ENCODE measurements at places on chromosomes 7 and 10.

DNA sequence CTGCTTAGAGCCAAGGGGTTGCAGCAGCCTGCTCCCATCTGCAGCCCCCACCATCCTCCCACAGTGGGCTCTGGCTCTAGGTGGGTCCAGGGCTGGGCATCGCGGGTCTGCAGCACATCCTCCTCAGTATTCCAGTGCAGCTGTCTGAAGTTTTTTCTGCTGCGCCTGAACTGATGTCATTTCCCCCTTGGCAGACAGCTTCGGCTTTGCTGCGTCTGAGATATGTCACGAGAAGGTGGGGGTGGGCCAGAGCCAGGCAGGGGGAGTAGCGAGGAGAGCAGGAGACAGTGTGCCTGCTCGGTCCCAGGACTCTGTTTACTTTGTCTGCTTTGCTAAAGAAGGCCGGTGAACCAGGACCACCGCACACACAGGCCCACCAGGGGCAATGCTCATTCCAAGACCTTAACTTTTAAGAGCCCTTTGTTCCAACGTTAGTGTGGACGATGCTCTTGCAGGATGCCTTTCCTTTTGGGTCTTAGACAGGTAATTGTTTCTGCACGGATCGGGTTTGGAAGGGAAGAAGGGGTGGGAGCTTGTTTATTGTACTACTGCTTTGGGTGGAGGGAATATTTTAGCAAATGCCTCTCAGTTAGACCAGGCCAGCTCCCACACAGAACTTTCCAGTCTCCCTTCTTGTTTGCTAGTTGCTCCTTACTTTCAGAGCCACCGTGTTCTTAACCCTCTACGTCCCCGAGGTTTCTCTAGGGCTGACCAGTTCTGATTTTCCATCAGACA is 32.4 kb downstream of the WBP1L start:
- no peak for ATAC-seq

- no peak for ATAC-seq
These were observed 238.1 kb downstream of the RELN start for GRCh38 chr7:103751311-103751880.

DNA sequence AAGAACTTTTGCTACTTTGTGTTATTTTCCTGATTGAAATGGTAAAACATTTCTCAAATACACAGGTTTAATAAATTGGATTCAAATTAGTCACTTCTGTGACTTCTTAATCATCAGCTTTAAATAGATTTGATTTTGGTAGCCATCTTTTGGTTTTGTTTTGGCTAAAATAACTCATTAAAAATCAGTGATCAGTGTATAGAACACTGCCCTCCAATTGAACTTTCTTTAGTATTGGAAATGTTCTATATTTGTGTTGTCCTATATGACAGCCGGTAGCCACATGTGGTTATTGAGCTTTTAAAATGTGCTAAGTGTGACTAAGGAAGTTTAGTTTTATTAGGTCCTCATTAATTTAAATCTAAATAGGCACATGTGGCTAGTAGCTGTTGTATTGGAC is 50.4 kb downstream of the GLCCI1 start:
- no peak for ATAC-seq

DNA sequence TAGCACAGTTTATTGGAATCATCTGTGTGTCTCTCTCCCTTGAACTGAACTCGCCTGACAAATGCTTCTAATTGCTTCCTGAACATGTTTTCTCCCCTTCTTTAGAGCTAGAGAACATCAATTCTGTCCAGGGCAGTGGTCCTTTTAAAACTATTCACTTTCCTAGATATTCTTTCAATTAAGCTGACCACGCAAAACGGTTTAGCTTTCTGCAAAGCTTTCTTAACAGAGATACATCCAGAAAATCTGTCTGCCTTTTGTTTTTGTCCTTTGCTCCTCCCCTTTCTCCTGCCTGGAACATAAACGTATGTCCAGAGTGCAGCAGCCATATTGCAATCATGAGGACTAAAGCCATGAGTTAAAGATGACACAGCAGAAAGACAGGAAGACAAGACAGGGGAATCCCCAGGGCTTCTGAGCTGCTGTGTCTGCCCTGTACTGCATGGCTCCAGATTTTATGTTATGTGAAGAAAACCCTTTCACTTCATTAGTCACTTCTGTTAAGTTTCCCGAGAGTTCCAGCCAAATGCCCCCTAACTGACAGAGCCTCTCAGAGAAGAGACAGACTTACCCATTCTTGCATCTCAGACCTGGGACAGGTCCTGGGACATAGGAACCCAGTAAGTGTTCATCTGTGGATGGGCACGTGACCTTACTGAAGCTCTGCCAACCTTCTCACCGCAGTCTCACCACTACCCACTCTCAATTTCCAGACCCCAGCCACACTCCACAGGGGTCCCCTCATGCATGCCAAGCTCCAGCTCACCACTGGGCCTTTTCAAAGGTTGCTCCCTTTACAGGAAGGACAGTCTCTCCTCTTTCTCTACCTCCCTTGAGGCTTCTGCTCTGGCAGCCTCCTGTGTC is 35.0 kb upstream of the CPXM2 start:
- ATAC-seq, result peak; percentile 62

GRCh38 chr7:40885503-40885902 is 750.7 kb downstream of the SUGCT start:
- no peak for ATAC-seq

GRCh38 chr7:158760936-158761335 is 56.3 kb upstream of the NCAPG2 start:
- ATAC-seq, result no peak

GRCh38 chr7:158252081-158252836 is 335.4 kb downstream of the PTPRN2 start:
- no peak for ATAC-seq

- ATAC-seq, result no peak
These were observed 22.3 kb upstream of the TSPAN33 start for GRCh38 chr7:129122078-129122750.

- no peak for ATAC-seq
These were observed 149.3 kb downstream of the POU6F2 start for GRCh38 chr7:39127058-39127457.

GRCh38 chr10:44325157-44325556 is 59.7 kb downstream of the CXCL12 start:
- ATAC-seq, result peak; percentile 99

DNA sequence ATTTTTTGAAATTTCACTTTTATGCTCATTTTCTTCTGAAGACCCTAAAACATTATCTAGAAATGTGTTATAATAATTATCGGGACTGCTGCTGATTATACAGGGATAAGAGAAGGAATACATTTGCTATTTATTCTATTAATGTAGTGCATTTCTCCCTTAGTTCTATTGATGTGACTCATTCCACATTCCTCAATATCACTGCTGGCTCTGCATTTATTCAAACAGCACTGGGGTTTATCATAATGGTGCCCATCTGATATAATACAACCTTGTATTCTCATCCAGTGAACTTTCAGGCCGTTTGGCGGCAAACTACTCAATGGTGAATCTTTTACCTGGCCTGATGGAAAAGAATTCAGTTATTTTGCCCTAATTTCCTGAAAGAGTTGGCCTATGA is 7.8 kb downstream of the KCND2 start:
- no peak for ATAC-seq

- ATAC-seq, result no peak
These were observed 21.6 kb downstream of the KCNH2 start for GRCh38 chr7:150956395-150957132.

DNA sequence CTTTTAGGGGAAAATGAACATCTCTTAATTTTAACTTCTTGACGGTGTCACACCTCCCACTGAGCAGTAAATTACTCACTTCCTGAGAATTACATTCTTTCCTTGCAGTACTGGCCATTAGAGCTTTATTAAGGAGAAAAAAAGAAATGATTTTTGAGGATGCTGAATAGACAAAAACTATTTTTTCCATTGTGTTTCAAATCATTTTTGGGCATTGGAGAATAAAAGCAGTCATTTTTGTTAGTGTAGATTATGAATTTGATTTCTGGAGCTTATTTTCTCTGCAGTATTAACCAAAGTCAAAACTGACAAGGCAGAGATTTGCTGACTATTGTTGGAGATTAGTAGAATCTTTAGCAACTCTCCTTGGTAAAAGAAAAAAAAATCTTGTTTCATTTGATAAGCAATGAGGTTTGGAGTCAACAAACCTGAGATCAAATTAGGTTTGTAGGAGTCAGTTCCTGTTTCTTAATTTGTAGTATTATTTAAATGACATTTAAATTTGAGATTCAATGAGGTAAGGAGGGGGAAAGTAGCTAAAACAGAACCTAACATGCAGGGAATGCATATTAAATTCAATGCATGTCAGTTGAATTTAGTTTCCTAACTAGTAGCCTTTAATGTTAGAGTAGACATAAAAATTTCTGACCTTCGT is 70.6 kb downstream of the AP3M1 start:
- no peak for ATAC-seq

GRCh38 chr10:63862860-63863259 is 341.7 kb downstream of the REEP3 start:
- no peak for ATAC-seq

DNA sequence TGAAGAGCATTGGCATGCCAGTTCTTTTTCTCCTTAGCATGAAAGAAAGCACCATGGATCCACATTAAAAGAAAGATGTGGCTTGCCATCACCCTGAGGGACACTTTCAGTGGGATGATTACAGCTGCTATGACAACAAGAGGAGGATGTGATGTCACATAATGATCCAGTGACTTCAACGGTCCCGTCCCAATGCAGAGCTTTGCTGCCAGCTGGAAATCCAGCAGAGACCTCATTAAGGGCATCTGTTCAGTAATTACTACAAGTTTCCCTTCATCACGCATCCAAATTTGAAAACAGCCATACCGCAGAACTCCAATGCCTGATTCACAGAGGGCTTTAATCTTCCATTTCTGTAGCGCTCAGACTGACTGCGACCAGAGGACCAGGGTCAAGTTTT is 206.6 kb downstream of the LSM5 start:
- ATAC-seq, result no peak

DNA sequence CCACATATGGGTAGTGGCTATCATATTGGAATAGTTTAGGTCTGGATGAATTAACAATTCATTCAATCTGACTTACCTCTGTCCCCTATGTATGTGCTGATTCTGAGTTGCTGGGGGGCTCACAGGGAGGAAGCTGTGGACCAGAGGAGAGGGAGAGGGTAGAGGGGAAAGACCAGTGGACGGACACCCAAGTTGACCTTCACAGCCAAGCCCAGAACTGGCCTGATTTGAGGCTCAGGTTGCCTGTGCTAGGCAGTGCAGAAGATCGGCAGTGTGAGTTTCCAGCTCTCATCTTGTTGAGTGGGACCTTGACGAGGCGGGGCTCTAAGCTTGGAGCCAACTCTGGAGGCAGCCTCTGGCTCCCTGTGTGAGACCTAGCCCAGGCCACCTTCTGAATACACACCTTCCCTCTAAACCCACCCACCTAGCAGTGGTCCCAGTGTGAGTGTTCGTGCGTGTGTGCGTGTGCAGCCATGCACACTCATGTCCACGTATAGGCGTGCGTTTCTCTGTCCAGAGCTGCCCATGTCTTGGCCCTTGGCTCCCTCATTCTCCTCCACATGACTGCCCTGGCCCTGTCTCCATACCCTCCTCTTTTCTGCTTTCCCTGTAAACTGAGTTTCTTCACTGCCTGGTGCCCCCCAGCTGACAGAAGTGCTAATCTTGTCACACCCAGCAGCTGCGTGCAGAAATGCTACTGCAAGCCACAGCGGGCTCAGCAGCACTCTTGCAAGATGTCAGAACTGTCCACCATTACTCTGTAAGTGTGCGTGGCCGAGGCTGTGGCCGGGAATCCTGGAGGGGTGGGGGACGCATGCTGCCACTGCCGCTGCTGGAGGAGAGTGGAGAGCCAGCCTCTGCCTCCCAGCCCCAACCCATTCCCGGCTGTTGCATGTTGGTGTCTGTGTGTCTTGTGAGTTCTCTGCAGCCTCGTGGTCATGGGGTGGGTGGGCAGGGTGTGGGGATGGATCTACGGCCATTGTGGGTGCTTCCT is 47.6 kb downstream of the ADCYAP1R1 start:
- ATAC-seq, result no peak

- ATAC-seq, result no peak
These were observed 237.1 kb upstream of the SHH start for GRCh38 chr7:156049366-156049765.

GRCh38 chr10:17768957-17769356 is 17.0 kb downstream of the TMEM236 start:
- ATAC-seq, result no peak

- ATAC-seq, result no peak
These were observed 153.0 kb downstream of the DOCK4 start for GRCh38 chr7:112052993-112053736.

DNA sequence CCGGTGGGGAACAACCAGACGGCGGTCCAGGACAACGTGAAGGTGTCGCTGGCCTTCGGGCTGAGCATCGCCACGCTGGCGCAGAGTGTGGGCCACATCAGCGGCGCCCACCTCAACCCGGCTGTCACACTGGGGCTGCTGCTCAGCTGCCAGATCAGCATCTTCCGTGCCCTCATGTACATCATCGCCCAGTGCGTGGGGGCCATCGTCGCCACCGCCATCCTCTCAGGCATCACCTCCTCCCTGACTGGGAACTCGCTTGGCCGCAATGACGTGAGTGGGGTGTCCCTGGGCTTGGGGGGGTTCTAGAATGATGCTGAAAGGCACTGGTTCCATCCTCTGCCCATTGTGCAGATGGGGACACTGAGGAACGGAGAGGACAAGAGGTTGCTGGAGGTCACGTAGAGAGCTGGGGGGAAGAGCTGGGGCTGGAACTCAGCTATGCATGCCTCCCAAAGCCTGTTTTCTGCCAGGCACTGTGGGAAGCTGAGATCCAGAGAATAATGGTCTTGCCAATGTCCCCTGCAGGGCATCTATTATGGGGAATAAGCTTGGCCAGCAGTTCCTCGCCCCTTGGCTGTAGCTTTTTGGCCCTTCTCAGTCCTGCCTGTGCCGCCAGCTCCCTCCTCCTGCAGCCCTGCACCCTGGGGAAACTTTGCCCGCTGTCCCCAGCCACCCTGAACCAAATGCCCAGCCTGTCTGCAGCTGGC is 523 bp downstream of the AQP1 start:
- ATAC-seq, result no peak
